CD4-positive, alpha-beta memory T cell (primary cell): ENCODE measurements at places on chromosomes 5 and 9. TPM values are rescaled to one million over a fixed set of nuclear protein-coding genes. Genes with fewer than 3 reads are reported as not detected.

NOTCH1 gene
- 45.4 TPM for total RNA-seq

TSPAN17 gene
- 27.4 TPM for total RNA-seq

FGF18 gene
- total RNA-seq: 0.32 TPM

PLPP7 gene
- not detected for total RNA-seq

PCDHGB7 gene
- total RNA-seq: 0.33 TPM

PRRX2 gene
- not detected for total RNA-seq

LRRC8A gene
- total RNA-seq: 24.4 TPM

STKLD1 gene
- 1.4 TPM for total RNA-seq

ABO gene
- total RNA-seq: not detected

AQP3 gene
- total RNA-seq: 172 TPM

PCDHGA2 gene
- total RNA-seq: 0.23 TPM

- no peak for DNase-seq
Measured at GRCh38 chr9:19464061-19464763, 55.4 kb downstream of the ACER2 start.

DNA sequence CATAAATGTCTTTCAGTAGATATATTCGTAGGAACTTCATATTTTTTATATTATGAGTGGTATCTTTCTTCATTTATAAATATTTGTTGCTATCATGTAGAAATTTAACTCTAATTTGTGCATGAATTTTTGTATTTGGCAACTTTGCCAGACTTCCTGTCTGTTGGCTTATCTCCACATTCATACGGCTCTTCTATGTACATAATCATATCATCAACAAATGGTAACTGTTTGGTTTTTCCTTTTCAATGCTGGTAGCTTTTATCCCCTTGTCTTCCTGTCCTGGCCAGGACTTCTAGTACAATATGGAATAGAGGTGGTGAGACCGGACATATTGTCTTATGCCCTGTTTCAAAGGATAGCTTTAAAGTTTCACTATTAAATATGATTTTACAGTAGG is 132.3 kb upstream of the COL5A1 start:
- no peak for DNase-seq

DNA sequence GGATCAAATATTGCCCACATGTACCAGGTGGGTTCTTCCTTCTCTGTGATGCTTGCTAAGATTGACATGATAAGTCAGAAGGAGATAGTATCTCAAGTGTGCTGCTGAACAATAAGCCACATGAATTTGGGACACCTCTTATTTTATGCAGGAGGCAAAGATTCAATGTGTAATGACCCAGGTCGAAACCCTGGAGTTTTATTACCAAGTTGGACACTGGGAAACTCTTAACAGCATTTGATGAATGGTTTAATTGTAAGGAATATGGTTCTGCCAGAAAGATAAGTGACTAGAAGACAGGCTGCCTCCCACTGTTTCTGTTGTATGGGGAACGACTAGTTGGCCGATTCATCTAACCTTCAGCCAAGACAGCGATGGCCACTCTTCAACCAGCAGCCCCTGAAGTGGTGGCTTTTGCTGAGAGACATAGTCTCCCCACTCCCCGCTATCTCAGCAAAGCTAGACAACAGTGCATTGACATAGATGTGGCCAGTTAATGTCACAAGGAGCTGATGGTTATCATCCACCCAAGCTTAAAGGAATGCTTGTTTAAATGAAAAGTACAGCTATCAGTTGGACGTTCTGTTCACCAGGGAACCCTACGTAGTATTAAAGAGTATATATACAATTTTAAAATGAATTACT is 407.7 kb downstream of the KDM4C start:
- no peak for DNase-seq

DNA sequence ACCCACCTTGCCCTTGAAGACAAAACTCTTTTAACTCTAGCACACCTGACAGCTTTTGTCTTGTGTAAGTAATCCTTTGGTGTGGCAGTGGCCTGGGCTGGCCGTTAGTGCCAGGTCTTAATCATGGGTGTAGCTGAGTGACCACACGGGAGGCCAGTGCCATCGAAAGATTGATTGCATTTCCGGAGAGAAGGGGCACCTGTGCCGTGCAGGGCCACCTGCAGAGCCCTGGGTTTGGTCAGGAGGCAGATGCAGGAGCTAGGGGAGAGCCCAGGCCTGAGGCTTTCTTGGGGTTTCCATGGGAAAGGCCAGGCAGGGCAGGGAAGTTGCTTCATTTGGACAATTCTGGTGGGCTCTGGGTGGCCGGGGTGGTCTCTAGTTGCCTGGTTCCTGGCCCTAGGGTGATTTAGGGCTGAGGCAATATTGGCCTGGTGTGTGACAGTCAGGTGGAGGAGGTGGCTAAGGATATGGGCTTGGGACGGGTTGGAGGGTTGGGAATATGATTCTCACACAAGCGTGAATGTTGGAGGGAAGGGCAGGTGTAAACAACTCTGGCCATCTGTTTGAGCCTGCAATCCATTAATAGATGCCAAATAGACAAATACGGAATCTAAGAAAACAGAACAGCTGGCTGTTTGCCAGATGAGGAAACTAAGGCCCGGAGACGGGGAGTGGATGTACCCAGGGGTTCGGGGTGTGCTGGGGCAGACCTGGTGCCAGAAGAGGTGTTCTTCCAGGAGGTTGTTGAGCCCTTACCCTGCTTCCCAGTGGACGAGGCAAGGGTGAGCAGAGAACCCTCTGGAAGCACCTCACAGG is 4.6 kb downstream of the DBH start:
- DNase-seq: no peak

GRCh38 chr9:116733010-116733641 is 46.0 kb downstream of the TRIM32 start:
- no peak for DNase-seq

DNA sequence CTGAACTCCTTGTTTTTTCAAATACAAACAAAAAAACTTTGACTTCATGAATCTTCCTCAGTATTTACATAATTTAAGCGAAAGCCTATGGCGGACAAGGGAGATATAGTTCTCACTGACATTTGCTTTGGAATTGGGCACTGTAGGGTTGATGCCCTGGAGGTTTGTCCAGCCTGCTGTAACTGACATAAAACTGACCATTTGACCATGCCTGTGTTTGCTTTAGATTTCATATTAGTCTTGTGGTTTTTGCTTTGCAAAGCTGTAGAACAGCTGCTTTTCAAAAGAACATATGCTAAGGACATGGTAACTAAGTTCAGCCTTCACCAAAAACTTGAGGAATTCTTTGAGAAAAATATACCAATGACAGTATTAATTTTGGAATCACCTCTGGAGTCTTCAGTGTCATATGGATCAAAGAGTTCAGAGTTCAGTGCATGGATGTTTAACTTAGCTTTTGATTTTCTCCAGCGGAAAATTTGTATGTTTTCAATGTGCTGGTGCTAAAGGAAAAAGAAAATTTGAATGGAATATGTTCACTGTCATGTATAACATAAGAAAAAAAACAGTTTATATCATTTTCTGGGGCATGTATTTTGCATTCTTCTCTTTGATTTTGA is 1013.1 kb downstream of the NR2F1-AS1 start:
- no peak for DNase-seq

DNA sequence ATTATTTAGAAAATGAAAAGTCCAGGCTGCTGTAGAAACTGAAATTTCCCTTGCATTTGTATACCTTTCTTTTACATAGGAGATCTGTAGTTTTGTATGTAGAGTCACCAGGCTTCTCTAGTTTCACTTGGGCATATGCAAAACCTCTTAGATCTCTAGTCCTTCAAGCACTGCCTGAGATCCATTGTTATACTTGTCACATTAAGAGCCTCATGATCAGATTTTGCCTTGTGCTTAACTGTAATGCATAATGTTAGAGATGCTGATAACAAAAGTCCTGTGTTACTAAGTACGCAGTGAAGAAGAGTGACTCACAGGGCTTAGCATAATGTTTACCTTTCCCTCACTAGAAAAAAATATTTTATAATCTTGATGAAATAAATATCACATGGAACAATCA is 250.2 kb downstream of the CYLC2 start:
- DNase-seq: no peak

GRCh38 chr9:97863314-97863713 is 10.3 kb downstream of the FOXE1 start:
- no peak for DNase-seq

DNA sequence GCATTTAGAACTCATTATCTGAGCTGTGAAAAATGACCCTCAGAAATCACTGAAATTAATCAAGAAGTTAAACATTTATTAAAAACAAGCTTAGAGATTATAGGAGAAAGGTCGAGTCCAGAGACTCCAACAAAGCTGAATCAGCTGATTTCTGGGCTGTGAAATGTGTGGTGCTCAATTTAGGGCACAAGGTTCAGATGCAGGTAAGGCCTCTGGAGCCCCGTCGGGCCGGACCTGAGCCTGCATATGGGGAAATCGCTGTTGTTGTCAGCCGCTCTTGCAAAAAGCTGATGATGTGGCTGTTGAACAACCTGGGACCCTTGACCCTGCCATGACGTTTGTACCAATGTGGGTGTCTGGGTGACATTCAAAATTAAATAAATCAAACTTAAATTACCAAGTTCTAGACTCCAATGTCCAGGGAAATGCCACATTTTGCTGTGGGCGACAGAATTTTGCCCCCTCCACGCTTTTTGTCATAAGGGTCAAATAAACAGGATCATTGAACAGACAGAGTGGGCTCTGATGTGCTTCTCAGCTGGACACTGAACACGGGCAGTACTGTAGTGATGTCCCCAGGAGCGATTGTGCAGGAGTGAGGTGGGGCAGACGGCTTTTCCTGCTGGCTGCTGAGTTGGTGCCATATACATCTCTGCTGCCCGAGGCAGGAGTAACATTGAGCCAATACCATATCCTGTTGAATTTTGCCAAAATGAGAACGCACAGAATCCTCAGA is 27.2 kb upstream of the FBP1 start:
- no peak for DNase-seq

DNA sequence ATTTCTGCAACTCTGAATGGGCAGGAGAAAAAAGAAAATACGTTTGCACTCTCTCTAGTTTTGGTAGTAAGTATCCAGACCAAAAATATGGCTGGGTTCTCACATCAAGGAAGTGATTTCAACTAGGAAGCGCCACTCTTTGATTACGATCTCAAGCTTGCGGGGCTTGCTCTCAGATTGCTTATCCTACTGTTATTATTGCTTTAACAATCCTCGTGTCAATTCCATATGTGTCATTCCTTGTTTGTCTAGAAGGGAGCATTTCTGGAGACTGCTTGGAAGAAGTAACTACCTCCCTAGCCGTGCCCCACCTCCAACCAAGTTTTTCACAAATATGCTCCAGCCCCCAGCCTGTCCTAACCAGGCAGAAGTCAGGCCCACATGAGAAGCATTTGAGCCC is 3.5 kb downstream of the PRUNE2 start:
- DNase-seq: no peak

DNA sequence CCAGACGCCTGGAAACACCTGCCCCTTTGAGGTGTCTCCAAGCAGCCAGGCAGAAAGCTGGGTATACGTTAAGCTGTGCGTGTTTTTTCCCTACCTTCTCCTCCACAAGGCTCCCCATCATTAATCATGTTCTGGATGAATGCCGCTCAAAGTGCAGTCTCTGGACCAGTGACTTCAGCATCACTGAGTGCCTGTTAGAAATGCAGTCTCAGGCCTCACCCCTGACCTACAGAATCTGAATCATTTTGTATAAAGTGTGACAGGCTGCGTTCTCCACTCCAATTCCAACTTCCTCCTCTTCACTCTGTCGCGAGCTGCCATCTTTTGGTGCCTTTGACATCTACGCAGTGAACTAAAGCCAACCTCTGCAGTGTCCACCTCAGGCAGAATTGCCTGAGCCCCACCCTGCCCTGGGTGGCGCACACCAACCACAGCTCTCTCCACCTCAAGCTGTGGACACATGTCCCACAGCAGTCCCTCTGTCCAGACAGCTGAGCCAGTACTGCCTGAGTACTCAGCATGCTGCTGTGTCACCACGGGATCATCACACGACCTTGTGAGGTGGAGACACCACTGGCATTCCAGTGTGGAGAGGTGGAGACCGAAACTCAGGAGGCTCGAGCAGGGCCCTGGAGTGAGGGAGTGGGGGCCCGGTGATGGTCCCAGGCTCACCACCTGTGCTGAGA is 14.2 kb downstream of the PTPN3 start:
- no peak for DNase-seq

- DNase-seq: no peak
Measured at GRCh38 chr5:110956913-110957813, 114.3 kb upstream of the TSLP start.

DNA sequence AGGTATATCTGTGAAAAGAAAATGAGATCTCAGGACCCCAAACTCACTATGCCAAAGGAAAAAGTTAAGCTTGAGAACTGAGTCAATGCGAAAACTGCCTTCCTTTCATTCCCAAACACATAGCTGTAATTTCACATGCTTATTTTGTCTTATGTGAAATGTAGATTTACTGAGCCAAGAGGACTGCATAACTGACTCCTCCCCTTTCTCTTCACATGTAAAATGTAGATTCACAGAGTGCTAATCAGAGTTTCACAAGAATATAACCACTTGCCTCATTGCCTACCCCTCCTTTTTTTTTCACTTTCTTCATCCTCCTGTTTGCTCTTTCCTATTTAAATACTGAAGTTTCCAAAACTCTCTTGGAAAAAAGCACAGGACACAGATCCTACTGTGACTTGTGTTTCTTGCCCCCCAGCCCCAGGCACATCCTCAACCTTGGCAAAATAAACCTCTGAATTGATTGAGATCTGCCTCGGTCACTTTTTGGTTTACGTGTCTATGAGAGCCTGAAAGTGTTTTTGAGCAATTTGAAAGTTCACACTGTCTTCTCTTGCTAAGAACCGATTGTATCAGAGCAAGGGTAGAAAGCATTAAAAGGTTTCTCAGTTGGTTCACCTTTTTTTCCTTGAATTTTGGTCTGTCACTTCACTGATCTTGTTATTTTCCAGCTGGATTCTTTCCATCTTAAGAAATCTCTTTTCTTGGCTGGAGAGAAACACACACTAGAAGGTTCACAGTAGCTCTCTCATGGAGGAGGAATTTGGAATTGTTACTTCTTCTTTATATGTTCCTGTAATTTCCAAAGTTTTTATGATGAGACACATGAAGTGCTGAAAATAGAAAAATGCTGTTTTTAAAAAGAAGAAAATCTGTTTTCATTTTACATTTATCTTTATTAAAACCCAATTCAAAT is 44.8 kb upstream of the SNAPC3 start:
- no peak for DNase-seq

DNA sequence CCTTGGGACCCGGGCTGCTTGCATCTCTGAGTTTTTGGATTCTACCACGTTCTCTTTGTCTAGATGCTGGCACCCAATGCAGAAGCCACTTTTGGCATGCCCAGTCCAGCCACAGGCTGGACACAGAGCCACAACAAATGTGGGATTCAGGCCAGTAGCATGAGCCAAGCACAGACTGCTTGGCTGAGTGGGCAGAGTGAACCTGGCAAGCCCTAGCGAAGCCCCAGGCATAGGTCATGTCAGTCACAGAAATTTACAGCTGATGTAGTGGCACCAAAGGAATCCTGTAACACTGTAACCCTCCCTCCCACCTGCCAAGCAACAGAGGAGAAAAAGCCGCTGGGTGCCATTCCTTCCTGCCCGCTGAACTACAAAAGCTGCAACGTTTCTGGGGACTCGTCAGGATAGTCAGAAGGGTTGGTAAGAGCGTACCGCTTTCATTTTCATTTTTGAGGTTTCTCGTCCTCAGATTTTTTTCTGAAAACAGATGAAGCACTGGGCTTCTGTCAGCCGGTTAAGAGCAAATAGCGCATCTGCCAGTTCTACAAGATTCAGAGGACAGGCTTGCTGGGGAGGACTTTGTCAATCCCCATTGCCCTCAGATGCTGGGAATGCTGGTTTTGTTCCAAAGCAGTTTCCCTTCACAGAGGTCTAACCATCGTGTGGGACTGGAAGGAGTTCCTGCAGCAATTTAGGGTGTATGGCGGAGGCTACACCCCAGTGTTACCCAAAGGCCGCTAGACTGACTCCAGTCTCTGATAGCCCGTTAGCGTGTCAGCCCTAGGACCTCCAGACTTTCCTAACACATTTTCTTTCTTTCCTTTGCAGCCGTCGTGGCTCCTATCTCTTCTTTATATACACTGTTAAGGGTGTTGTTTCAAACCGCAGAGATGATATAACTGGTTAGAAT is 399.0 kb downstream of the HTR1A start:
- DNase-seq: no peak
